Muscle of back (tissue), 13 donors: ENCODE measurements at places on chromosomes 2 and 18. TPM values are rescaled to one million over a fixed set of nuclear protein-coding genes. Genes with fewer than 3 reads are reported as not detected.

DNA sequence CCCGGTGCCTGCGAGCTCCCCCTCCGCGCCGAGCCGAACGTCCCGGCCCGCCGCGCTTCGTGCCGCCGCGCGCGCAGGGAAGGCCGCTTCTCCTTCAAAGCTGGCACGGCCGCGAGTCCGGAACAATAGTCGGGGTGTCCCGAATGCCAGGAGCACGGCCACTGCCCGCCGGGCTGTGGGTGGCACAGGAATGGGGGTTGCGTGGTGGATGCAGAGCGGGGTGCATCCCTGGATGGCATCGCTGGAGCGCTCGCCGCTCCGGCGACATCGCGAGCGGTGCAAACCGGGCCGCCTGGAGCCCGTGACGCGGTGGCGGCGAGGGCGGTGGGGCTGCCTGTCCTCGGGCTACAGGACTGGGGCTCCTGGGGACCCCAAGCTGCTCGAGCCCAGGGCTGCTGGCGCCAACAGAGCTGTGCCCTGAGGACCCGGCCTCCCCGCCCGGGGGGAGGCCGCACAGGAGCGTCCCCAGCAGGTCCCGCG lies 1.1 kb upstream of the SATB2 start:
- no peak for DNase-seq

GRCh38 chr2:223751012-223751411 lies 86.4 kb downstream of the AP1S3 start:
- no peak for DNase-seq

- no peak for DNase-seq
Measured at GRCh38 chr2:152761214-152761613, 42.8 kb downstream of the ARL6IP6 start.

DNA sequence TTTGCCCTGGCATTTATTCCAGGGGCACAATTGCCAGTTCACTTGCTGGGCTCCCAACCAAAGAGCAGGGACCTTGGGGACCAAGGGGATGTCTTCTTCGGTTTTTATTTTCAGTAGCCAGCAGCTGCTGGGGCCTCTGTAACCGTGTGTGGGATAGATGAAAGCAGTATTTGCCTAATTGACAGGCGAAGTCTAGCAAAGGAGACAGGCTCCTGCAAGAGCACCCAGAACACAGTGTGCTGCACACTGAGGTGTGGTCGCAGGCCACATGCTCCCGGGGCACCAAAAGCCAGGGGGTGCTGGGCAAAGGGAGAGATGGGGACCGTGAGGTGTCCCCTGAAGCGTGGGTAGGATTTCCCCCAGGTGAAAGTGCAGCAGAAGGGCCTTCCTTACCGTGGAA lies 5.3 kb downstream of the SAG start:
- no peak for DNase-seq

Gene UGT1A9
- polyA plus RNA-seq, result not detected

Gene MAP3K19
- not detected for polyA plus RNA-seq

Gene SPP2
- not detected for polyA plus RNA-seq

Gene CNGA3
- polyA plus RNA-seq, result 0.38 TPM

- DNase-seq, result peak; percentile 22
Measured at GRCh38 chr2:204871231-204871953, 326.1 kb downstream of the PARD3B start.

Gene NYAP2
- not detected for polyA plus RNA-seq

Gene KCNE4
- 4.2 TPM for polyA plus RNA-seq

DNA sequence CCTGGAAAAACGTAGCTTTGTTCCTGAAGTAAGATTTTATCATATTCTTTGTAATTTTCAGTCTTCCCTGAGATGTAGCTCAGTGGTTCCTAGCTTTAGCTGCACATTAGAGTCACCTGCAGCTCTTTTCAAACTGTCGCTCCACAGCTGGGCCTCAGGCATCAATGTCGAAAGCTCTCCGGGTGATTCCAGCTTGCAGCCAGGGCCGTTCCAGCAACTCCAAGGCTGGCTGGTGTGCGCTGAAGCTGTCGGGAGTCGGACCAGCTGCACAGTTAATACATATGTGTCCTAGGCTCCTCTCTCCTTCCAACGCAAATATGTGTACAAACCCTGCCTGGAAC lies 609 bp upstream of the ZNF2 start:
- no peak for DNase-seq

Gene CPLX4
- polyA plus RNA-seq, result not detected

Gene PLEK
- polyA plus RNA-seq, result 7.3 TPM

Gene KIF1A
- polyA plus RNA-seq, result 4.4 TPM

- DNase-seq, result no peak
Measured at GRCh38 chr2:45888641-45889040, 237.2 kb downstream of the PRKCE start.

Gene REG3G
- polyA plus RNA-seq, result not detected

GRCh38 chr18:55650363-55650870 lies 62.4 kb upstream of the TCF4 start:
- DNase-seq, result no peak

DNA sequence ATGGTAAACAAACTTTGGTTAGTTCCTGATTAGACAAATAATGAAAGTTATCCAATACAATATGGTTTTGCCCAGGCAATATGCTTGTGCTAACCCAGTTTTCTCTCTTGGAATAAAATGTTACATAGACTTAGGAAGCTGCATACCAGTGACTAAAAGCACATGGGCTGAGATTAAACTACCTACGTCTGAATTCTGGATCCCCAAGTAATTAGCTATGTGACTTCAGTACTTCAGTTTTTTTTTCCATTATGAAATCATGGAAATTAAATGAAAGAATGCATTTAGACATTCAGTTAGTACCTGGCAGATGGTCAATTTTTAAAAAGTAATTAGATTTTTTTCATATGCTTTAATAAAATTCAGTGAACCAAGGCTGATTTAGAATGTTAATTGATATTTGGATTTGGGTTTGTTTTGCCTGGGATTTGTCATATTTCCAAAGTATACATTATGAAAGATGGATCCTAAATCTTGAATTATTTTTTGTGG lies 213.9 kb downstream of the PTH2R start:
- no peak for DNase-seq
